ENCODE measurements at places on chromosomes 7 and 10.

- no peak for DNase-seq
Observed at GRCh38 chr10:32577448-32577847, 131.5 kb downstream of the CCDC7 start.

DNA sequence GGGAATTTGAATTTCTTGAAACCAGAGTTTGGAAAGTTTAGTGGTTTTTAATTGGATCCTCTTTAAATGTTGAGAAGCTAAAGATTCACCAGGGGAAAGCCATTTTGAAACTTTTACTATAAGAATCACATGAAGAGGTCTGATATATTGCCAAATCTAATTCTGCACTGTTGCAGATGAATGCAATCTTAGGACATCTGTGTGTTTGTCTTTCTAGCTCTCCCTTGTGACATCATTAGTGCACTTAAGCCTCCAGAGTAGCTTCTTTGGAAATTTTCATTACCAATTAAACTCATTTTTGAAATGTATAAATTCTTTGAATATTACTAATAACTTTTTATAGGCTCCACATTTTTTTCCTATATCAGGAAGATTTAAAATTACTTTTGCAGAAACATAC lies 160.2 kb downstream of the BICC1 start:
- no peak for DNase-seq

GRCh38 chr7:158550886-158551452 lies 36.7 kb downstream of the PTPRN2 start:
- no peak for DNase-seq

DNA sequence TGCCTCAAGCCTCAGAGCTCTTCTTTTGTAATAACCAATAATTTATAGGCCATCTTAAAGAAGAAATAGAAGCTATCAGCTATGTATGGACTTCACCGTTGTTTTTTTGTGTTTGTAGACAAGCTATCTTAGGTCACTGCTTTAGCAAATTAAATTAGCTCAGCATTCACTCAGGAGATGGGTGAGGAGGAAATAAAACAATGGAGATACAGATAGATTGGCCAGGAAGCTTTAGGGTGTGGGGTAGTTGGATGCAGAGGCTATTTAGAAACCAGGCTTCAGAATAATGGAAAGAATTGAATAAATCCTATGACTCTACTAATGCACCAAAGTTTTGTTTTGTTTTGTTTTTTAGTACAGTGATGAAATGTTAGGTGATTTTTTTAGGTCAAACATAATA lies 66.1 kb downstream of the MDFIC start:
- DNase-seq, result no peak

DNA sequence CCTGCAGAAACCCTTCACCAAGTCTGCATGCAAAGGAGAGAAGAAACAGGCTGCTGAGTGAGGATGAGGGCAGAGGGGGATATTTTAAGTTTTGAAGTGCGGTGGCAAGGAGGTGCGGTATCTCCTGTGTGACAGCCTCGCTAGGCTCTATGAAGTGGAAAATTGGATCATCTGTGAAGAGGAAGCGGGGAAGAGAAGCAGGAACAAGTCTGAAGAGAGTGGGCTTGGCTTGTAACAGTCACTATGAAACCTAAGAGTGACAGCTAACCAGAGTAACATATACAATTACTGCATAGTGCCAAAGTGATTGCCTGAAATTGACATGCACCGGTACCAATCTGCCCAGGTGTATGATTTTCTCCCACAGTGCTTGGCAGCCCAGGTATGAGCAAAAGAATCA lies 287.5 kb upstream of the KLF14 start:
- peak; percentile 67 for DNase-seq

Data from inflammatory macrophage treated with lipopolysaccharide for 4 hours (primary cell).